ENCODE measurements at places on chromosomes 16 and 17. TPM values are rescaled to one million over a fixed set of nuclear protein-coding genes. Genes with fewer than 3 reads are reported as not detected.
A peak's percentile ranks its signal among the peaks of the same experiment; 100 is the strongest.

DNA sequence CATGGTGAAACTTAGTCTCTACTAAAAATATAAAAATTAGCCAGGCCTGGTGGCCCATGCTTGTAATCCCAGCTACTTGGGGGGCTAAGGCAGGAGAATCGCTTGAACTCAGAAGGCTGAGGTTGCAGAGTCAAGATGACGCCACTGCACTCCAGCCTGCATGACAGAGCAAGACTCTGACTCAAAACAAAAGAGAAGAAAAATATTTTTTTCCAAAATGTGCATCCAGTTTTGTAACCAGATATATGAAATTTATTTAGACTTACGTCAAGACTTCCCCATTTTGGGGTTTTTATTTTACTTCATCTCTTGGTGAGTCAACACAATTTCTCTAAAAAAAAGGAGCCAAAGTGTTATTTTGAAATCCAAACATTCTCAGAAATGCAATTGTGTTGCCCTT lies 5.5 kb upstream of the TM4SF5 start:
- peak overlapping the region; percentile 59 for H3K27ac ChIP-seq
- H3K4me1 ChIP-seq: no peaks in the 10 kb centered on the region
- no peaks in the 10 kb centered on the region for H3K27me3 ChIP-seq
- H3K36me3 ChIP-seq: no peaks in the 10 kb centered on the region
- no peak overlapping the region for H3K4me3 ChIP-seq

GRCh38 chr17:50426814-50427787 lies 1.1 kb downstream of the ACSF2 start:
- peak overlapping the region; percentile 77 for H3K4me3 ChIP-seq
- H3K36me3 ChIP-seq: no peaks in the 10 kb centered on the region
- peaks cover 57% of the 10 kb centered on the region for H3K4me1 ChIP-seq
- H3K27me3 ChIP-seq: no peaks in the 10 kb centered on the region

USP6 gene
- 0.15 TPM for total RNA-seq

DNA sequence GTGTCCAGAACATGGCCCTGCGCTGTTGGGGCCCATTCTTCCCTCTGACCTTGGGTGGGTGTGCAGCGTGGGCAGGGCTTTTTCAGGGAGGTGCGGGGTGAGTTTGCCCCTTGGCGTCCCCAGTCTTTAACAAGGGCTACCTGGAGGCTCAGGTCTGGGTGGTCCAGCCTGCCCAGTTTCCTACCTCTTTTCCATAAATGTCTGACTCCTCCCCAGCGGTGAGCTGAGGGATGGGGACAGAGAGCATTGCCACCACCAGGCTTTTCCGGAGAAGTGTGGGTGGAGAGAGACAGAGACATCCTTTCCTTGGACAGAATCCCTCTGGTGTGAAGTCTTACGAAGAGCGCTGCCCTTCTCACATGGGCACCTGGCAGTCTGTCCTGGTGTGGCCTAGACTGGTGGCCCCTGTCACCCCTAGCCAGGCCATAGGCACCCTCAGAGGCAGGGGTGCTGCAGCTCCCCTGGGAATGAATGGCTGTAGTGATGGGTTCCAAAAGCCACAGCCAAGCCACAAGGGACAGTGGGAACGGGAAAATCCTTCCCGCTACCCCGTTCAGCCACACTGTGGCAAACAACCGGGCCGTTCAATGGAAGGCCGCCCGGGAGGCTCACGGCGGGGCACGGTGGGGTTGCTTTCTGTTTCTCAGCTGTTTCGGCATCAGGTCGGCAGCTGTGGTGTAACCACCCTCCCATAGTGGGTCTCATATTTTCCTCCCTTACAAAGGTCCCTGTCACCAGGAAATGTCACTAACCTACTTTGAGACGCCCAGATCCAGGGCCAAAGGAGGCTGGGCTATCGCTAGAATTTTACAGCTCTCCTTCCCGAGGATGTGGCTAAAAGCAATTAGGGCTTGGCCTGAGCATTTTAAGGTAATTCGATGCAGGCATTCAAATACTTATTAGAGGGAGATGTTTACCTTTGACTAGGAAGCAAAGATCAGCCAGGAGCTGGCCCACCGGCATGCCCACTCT lies 61.9 kb upstream of the GSE1 start:
- peak overlapping the region; percentile 3 for H3K27ac ChIP-seq
- H3K36me3 ChIP-seq: no peaks in the 10 kb centered on the region
- peaks cover 7% of the 10 kb centered on the region for H3K4me1 ChIP-seq
- DNase-seq: peak; percentile 58
- H3K4me3 ChIP-seq: no peak overlapping the region
- H3K27me3 ChIP-seq: no peaks in the 10 kb centered on the region

DNA sequence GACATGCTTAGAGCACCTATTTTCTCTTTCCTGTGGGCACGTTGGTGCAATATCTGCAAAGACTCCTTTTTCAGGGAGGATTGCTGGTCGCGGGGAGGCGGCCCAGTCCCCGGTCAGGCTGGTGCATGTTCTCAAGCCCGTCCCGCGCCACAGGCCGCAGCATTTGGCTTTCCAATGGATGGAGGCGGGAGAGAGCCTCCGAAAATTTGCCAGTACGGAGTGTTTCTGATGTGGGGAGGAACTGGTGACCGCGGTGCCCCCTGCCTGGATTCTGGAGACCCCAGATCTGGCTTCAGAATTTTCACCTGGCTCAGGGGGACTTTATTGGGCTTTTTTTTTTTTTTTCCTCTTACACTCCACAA lies 2.3 kb downstream of the CMIP start:
- DNase-seq: no peak
- peak overlapping the region; percentile 96 for H3K27ac ChIP-seq
- H3K4me3 ChIP-seq: peak overlapping the region; percentile 69
- peaks cover 23% of the 10 kb centered on the region for H3K4me1 ChIP-seq
- H3K36me3 ChIP-seq: no peaks in the 10 kb centered on the region

DNA sequence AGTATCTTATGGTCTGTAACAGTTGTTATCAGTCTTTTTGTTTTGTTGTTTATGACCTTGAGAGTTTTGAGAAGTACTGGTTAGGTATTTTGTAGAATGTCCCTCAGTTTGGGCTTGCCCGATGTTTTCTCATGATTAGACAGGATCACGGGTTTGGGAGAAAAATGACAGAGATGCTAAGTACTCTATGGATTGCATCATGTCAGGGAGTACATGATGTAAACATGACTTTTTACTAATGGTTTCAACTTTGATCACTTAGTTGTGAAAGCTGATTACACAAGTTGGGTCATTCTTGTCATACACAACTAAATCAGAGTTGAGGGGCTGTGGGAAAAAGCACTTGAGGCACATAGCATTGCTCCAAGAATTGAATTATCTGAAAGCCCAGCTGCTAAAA lies 94.7 kb upstream of the SIAH1 start:
- no peak overlapping the region for H3K4me3 ChIP-seq
- no peaks in the 10 kb centered on the region for H3K36me3 ChIP-seq
- no peaks in the 10 kb centered on the region for H3K27me3 ChIP-seq
- no peak for DNase-seq
- H3K27ac ChIP-seq: no peak overlapping the region

DLX4 gene
- total RNA-seq: 1.3 TPM

CDH8 gene
- total RNA-seq: 1.0 TPM

GRCh38 chr17:74513987-74514631 lies 17.2 kb downstream of the CD300LB start:
- no peak overlapping the region for H3K4me3 ChIP-seq
- peaks cover 16% of the 10 kb centered on the region for H3K4me1 ChIP-seq
- H3K36me3 ChIP-seq: no peaks in the 10 kb centered on the region
- peak overlapping the region; percentile 70 for H3K27ac ChIP-seq
- no peaks in the 10 kb centered on the region for H3K27me3 ChIP-seq

- DNase-seq: no peak
- no peaks in the 10 kb centered on the region for H3K27me3 ChIP-seq
- no peaks in the 10 kb centered on the region for H3K36me3 ChIP-seq
- H3K4me3 ChIP-seq: no peak overlapping the region
- peaks cover 8% of the 10 kb centered on the region for H3K4me1 ChIP-seq
- H3K27ac ChIP-seq: peak overlapping the region; percentile 25
Observed at GRCh38 chr17:44439168-44439567, 49.7 kb upstream of the ITGA2B start.

DNA sequence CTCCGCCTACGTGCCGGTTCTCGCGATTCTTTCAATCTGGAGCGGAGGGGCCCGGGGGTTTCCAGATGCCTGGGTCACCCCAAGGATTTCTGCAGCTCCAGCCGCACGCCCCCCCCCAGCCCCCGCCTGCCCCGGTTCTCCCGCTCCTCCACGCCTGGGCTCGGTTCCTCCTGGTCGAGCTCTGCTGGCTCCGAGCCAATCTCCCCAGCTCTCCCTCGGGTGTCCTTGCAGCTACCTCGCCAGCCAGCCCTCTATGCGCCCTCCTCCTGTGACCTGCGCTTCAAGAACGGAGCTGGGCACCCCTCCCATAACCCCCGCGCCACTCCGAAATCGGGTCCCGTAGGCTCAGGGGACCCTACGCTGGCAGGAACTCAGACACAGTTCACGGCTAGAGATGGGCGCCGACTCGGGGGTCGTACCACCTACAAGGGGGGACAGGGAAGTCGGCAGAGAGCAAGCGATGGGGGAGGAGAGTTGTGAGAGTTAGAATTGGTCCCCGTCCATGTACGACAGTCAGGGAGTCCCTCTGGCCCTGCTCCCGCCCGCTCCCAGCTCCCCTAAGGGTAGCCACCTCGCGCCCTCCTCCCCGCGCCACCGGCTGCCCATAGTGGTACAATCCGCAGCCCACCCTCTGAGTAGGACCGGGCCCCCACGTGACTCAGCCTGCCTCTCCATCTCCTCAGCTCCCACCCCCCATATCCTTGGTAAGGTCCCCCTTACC lies 961 bp downstream of the FGF11 start:
- no peaks in the 10 kb centered on the region for H3K36me3 ChIP-seq
- H3K4me3 ChIP-seq: peak overlapping the region; percentile 14
- H3K27ac ChIP-seq: no peak overlapping the region

DNA sequence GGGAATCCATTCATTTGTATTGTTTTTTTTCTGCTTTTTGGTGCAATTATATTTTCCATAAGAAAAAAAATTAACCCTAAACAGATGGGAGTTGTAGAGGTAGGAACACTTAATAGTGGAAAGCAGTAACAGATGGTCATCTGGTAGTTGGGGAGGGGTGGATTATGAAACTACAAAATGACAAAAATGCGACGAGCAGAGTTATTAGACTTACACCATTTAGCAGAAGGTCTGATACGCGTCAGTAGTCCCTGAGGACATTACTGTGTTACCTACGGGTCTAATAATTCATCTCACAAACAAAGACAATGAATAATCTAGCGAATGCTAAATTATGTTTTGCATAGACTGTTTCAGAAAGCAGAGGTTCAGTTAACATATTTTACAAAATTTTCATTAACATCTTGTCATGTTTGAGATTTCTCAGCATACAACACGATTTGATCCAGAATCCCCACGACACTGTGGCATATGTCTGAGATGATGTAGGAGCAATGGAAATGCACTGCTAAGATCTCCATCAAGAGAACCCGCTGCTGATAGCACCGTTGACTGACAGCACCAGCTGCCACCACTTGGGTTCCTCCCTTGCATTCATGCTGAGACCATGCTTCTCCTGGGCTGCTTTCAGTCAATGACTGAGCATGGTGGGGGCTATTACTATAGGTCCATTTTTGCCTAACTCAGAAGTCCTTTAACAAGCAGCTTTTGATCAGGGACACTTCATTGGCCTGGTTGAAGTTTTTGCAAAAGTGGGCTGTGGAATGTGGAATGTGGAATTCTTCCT lies 182.2 kb upstream of the CPHXL start:
- no peaks in the 10 kb centered on the region for H3K4me1 ChIP-seq
- no peak for DNase-seq
- no peaks in the 10 kb centered on the region for H3K36me3 ChIP-seq
- H3K27me3 ChIP-seq: no peaks in the 10 kb centered on the region
- H3K4me3 ChIP-seq: no peak overlapping the region

- peaks cover 81% of the 10 kb centered on the region for H3K27me3 ChIP-seq
- peaks cover 24% of the 10 kb centered on the region for H3K4me1 ChIP-seq
- peak overlapping the region; percentile 62 for H3K4me3 ChIP-seq
- DNase-seq: peak; percentile 84
- H3K36me3 ChIP-seq: no peaks in the 10 kb centered on the region
Observed at GRCh38 chr17:44557651-44558285, 484 bp downstream of the FZD2 start.

ALG1 gene
- 39.0 TPM for total RNA-seq

ACSF3 gene
- total RNA-seq: 38.4 TPM

GRCh38 chr16:24580665-24581064 lies 41.3 kb downstream of the RBBP6 start:
- no peak overlapping the region for H3K27ac ChIP-seq
- DNase-seq: no peak
- H3K4me3 ChIP-seq: no peak overlapping the region
- H3K36me3 ChIP-seq: no peaks in the 10 kb centered on the region

PLA2G10 gene
- 3.7 TPM for total RNA-seq

DNA sequence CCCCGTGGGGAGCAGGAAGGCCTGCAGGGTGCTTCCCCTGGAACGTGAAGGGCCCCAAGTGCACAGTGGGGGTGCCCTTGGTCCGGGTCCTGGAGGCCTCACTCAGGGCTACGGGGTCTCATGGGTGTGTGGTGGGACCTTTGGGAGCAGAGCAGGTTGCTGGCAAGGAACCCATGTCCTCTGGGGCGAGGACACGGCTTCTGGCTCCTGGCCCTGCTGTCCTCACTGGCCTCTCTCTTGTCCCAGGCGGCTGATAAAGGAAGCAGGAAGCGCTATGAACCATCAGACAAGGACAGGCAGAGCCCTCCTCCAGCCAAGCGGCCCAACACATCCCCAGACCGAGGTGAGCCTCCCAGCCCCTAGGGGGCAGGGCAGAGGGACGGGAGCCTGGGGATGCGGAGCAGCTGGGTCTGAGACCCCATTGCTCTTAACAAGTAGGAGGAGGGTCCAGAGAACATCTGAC lies 9.8 kb upstream of the IL17C start:
- DNase-seq: no peak
- H3K36me3 ChIP-seq: no peaks in the 10 kb centered on the region
- no peak overlapping the region for H3K27ac ChIP-seq
- H3K4me3 ChIP-seq: no peak overlapping the region

DNA sequence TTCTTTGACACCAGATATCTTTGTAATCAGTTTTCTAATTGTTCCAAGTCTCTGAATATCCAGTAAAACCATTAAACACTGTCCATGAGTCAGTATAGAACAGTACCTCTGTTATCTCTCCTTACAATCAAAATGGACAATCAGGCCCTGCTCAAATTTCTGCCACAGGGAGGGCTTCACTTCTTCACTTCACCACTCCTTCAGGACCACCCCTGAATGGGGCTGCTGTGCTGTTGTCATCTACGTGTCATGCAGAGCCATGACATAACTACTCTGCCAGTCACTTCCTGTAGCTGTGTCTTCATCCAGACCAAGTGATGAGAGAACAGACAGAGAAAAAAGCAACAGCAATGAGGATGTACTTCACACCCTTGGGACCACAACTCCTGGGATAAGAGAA lies 116.9 kb downstream of the TANC2 start:
- no peaks in the 10 kb centered on the region for H3K4me1 ChIP-seq
- no peak overlapping the region for H3K4me3 ChIP-seq
- H3K27ac ChIP-seq: no peak overlapping the region
- no peaks in the 10 kb centered on the region for H3K36me3 ChIP-seq
- no peaks in the 10 kb centered on the region for H3K27me3 ChIP-seq
- DNase-seq: no peak

DNA sequence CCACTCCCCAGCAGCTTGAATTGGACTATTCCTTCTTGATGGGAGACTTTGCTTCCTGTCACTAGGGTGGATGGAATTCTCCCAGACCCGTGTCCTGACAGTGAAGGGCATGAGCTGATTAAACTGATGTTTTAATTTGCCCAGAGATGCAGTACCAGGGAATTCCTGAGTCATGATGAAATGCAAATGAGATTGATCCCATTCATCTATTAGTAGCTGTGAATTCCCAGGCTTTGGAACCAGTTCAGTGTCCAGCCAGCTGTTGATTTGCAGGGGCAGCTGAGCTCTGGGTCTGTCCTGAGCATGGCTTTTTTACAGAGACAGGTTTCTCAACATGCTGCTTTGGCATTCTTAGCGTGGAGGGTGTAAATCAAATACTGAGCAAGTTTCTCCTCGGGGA lies 157.9 kb downstream of the PITPNC1 start:
- no peaks in the 10 kb centered on the region for H3K27me3 ChIP-seq
- DNase-seq: no peak
- peak overlapping the region; percentile 28 for H3K27ac ChIP-seq
- no peak overlapping the region for H3K4me3 ChIP-seq
- H3K36me3 ChIP-seq: no peaks in the 10 kb centered on the region
